ENCODE measurements at places on chromosomes 6 and 20.
A peak's percentile ranks its signal among the peaks of the same experiment; 100 is the strongest.

GRCh38 chr20:8587810-8588209 is 455.7 kb downstream of the PLCB1 start:
- DNase-seq: no peak

GRCh38 chr20:1225263-1225782 is 521 bp upstream of the RAD21L1 start:
- DNase-seq: no peak

DNA sequence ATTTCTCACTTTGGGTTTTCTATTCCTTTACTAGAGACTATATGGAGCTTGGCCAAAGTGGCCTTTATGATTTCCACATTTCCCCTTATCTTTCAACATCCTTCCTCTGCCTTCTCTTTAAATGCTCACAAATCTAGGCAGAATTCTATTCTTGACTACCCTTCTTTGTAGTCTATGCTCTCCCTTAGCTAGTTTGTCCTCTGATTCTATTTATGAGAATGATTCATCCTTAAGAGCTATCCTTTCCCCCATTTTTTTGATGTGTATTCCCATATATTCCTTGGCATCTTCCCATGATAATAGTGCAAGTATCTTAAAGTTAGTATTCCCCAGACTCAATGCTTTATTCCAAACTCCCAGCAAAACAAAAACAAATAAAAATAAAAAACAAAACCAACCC is 53.1 kb downstream of the IL20RA start:
- no peak for DNase-seq

- no peak for DNase-seq
Measured at GRCh38 chr20:37745553-37745952, 51.7 kb downstream of the CTNNBL1 start.

DNA sequence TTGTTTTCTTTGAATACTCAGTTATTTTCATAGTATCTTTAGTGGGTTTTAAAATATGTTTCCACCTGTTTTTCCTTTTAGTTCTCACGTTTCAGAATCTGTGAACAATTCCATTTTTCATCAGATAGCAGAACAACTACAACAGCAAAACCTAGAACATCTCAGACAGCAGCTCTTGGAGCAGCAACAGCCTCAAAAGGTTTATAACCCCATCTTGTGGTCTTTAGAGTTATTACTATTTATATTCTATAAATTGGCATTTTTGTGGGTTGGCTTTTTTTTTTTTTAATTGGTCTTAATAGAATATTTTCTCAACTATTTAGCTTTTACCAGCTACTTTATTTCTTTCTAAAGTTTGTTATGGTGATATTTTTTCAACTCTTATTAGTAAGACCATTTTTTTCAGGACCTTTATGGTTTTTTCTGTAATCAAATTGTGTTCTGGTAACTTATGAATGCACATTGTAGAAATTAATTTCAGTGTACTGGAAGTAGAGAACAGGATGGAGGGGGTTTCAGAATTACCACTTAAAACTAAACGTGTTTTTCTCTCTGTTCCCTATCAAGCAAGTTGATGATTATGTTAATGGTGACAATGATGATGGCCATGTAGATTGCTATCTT is 72.2 kb downstream of the SCAF8 start:
- no peak for DNase-seq

DNA sequence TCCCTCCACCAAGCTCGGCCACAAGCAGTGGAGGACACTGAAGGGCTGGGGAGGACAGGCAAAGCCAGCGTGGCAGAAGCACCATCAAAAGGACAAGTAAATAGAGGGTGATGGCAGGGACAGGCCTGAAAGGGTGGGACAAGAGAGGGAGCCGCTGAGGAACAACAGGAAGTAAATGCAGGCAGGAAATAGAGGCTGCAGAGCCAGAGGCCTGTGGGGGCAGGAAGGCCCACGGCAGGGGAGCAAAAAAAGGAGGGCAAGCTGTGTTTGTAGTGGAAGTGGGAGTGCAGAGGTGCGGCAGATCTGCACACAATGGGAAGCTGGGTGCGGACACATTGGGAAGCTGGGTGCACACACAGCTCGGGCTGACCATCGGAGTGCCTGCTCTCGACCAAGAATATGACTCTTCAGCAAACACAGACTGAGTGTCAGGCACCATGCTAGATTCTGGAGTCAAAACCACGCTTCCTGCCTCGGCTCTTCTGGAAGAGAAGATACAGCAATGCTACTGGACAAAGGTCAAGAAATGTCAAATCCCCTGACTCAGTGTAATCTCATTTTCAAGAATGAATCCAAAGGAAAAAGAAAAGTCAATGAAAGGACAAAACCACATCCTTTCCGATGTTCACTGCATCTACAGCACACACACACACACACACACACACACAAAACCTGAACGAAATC is 40.4 kb upstream of the RAB22A start:
- DNase-seq: no peak

- no peak for DNase-seq
Measured at GRCh38 chr6:81718126-81718525, 34.4 kb downstream of the TENT5A start.

DNA sequence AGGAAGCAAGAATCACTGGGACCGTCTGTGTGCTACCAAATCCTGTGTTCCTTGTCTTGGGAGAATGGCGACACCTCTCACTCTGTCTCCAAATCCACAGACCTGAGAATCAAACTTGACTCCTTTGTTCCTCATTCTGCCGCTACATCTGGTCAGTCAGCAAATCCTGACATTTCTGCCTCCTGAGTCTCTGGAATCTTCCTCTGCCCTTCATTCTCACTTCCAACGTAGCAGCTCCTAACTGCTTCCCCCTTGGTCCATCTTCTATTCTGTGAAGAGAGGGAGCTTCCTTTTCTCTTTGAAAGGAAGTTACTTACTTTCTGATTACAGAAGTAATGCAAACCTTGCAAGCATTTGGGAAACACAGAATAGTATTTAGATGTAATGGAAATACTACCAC is 37.7 kb downstream of the SYTL3 start:
- no peak for DNase-seq

DNA sequence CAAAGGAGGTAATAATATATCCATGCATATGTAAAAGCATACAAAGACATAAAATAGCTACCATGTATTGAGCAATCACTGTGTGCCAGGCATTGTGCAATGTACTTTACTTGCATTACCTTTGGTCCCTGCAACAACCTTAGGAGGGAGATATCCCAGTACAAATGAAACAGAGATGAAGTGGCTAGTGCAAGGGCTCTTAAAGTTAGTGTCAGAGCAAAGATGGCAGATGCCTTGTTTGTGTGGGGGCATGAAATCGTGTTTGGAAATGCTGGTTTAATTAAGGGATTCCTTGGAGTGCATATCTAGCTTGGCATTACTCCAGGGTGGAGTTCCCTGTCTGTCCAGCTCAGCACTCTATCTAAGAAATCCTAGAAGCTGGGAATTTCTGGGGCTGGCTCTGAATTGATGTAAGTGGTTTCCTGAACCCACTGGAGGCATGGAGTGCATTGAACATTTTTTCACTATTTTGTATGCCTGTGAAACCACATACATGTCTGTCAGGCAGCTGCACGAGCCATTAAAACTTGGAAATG is 9.8 kb downstream of the PAQR8 start:
- no peak for DNase-seq

DNA sequence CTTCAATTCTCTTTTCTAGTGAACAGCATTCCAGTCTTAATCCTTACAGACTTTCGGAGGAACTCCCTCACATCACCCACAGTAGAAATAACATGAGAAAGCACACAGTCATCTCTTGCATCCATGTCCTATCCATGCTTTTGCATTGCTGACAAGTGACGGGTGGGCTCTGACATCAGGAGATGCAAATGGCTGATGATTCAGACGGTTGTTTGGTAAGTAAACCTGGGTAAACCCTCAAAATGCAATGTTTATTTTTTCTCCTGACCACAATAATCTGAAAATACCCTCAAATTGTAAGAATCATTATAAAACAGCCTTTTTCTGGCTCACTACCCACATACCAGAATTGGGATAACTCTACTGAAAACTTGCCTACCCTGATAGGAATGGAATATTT is 792.0 kb downstream of the MAFB start:
- no peak for DNase-seq

DNA sequence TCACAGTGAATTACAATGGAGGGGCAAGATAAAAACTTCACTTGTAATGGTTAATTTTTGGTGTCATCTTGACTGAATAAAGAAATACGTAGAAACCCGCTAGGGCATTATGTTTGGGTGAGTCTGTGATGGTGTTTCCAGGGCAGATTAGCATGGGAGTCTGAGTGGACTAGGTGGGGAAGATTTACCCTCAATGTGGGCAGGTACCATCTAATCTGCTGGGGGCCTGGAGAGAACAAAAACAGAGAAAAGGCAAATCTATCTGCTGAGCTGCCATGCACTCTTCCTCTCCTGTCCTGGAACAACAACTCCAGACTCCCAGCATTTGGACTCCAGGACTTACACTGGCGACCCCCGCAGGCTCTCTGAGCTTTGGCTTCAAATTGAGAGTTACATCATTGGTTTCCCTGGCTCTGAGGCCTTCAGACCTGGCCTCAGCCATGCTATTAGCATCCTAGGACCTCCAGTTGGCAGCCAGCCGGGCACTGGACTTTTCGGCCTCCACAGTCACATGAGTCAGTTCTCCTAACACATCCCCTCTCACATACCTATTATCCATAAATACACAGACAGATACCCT is 19.7 kb downstream of the NINL start:
- no peak for DNase-seq

DNA sequence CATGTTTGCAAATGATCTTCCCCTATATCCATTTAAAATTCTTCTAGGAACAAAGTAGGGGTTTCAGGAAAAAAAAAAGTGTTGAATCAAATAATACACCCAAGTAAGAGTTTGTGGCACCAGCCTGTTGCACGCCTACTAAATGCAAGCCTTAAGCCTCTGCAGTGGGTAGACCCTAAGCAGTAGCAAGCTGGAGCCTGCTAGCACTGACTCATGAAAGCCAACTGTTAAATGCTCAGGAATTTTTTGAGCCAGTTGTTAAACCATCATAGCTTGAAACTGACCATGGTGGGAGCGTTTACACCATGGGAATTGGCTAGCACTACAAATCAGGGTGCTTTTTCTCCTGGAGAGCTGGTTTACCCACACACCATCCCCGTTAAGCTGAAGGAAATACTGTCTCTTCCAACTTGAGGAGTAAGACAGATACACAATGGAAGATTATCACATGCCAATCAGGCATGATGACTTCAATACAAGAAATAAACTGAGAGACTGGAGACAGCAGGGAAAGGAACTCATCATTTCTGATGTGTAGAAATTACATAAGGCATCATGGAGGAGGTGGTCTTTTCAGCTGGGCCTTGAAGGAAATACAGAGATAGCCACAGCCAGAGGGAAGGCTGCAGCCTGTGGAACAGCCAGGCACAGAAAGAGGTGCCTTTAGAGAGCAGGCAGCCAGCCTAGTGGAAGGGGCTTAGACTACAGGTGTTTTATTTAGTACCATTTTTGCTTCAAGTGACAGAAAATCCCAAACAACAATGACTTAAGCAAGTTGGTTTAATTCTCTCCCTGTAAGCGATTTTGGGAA is 110.8 kb downstream of the SNX5 start:
- no peak for DNase-seq

DNA sequence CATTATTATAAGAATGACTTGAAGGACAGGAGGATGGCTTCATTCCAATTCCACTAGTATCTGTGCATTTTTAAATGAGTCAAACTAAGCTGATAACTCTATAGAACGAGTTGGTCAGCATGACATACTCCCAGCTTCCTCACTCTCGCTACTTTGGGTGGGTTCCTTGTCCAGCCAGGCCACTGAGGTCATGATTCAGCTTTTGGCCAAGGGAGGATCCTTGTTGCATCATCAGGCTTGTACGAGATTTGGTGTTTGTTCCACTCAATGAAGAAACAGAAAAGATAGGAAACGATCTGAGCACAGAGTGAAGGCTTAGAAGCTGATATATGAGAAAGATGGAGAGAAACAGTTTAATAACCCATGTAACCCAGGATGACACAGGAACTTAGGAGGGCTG is 19.8 kb downstream of the NEDD9 start:
- DNase-seq: no peak

- no peak for DNase-seq
Measured at GRCh38 chr6:4382362-4382853, 247.0 kb upstream of the ECI2 start.

DNA sequence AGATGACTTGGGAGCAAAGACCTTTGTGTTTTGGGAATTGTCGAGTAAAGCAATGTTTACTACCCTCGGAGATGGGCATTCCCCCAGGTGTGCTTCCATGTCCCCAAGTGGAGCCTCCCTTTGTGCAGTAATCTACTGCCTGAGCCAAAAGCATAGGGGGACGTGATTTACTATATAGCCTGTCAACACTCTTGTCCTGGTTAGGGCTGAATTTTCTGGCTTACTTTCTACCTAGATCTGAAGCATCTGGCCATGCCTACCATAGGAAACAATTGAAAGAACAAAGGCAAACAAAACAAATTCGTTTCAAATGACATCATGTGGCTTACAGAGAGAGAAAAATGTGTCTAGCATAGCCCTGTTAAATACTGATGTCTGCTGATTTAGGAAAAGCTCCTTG is 350.6 kb downstream of the SAMD5 start:
- DNase-seq: no peak

DNA sequence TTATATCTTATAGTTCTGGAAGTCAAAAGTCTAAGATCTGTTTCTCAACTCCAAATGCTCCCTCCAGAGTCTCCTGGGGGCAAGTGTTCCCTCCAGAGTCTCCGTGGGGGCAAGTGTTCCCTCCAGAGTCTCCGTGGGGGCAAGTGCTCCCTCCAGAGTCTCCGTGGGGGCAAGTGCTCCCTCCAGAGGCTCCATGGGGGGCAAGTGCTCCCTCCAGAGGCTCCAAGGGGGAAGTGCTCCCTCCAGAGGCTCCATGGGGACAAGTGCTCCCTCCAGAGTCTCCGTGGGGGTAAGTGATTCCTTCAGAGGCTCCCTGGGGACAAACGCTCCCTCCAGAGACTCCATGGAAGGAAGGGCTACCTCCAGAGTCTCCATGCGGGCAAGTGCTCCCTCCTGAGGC is 34.0 kb upstream of the THBS2 start:
- no peak for DNase-seq

DNA sequence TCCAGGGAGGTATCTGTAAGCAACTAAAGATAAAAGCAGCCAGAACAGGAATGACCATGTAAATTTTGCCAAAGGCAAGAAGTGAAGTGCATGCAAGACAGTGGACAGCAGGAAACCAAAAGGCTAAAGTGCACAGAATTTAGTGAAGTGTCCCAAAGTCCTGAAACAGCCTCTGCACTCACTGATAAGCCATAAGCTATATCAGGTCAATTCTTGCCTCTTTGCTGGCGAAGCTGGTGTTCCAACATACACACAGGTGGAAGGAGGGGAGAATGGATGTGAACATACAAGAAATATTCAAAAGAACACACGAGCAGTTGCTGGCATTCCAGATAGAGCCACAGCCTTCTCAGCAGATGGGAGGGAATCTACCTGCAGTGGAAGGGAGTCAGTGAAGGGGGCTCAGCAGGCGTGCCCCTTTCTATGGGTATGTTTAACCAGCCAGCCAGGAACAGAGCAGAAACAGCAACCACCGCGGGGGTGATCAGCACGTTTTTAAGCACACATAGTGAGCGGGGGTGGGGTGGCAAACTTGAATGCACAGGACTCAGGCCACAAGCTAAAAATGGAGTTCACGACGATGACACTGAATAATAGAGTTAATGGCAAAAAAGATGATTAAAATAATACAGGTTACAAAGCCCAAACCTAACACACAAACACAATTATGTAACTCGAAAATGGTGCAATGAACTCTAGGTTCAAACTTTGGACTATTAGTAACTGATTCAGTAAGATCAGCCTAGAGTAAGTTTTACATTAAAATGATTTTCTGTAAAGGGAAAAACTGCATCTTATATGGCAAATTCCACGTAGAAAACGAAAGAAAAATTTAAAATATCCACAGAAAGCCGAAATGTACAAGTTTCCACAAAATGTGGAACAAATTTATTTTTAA is 1.2 kb downstream of the ECI2 start:
- DNase-seq: peak; percentile 7

GRCh38 chr6:108423982-108424705 is 129.3 kb downstream of the AFG1L start:
- DNase-seq: no peak

Measured in activated gamma-delta T cell treated with Interleukin-2 at 50 U/mL for 16 hours (primary cell).